NCI-H2029 treated with DMSO at 0.1 percent for 48 hours (cell line): ENCODE measurements at places on chromosomes 16 and 17.

DNA sequence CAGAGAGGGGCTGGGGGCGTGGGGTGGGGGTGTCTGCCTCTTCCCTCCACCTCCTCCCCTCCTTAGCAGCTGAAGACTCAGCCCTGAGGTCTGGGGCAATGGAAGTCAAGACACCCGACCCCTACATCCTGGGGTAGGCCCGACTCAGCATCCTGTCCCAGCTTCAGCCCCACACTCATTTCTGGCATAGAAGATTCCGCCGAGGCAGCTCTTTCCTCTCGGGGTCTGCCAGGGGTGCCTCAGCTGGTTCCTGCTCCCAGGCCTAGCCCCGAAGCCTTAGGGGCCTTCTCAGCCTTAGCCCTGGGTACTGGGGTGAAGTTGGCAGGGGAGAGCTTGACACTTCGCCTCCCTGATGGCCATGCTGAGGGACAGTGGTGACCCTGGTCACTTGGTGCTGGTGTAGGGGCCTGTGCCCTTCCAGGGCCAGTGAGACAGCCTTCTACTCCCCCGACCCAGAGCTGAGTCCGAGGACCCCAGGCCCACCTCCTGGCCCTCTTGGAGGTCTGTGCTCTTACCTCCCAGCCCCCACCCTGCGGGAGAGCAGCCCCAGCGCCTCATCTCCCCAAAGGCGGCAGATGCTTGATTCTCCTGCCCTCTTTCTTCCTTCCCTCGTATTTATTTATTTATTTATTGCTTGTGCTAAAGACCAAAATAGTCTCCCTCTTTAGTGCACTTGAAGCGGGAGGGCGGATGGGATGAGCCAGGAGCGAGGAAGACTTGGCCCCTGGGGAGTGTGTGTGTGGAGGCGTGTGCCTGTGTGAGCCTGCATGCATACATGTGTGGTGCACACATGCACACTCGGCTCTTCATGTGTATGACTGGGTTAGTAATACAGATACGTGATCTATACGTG is 42.5 kb downstream of the KCNJ12 start:
- DNase-seq, result no peak

DNA sequence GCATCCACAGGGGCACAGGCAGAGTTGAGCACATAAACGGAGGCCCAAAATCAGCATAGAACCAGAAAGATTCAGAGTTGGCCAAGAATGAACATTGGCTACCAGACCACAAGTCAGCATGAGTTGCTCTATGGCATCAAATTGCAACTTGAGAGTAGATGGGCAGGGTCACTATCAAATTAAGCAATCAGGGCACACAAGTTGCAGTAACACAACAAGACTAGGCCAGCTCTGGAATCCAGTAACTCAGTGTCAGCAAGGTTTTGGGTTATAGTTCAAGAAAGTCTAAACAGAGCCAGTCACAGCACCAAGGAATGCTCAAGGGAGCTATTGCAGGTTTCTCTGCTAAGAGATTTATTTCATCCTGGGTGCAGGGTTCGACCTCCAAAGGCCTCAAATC is 12.9 kb downstream of the G6PC1 start:
- no peak for DNase-seq

GRCh38 chr16:69270831-69271230 is 40.3 kb upstream of the VPS4A start:
- no peak for DNase-seq

DNA sequence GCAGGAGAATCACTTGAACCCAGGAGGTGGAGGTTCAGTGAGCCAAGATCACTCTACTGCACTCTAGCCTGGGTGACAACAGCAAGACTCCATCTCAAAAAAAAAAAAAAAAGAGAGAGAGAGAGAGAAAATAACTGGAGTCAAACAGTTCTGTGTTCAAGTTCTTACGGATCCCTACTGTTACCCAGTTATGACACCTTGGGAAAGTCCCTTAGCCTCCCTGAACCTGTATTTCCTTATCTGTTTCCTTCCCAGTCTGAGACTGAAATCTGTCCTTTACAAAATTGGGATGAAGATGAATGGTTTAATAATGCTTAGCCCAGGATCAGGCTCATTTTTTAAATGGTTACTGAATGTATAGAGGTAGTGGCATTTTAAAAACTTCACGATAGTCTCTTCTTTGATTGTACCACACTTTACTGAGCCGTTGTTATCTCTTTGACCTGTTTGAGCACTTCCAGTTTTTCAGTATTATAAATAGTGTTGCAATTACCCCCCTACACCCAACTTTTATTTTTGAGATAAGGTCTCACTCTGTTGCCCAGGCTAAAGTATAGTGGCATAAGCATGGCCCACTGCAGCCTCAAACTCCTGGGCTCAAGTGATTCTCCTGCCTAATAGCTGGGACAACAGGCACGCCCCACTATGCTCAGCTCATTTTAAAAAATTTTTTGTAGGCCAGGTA is 17.1 kb downstream of the ZNF768 start:
- DNase-seq, result no peak
